Neural progenitor cell (in vitro differentiated cells): ENCODE measurements at places on chromosomes 13 and 19. TPM values are rescaled to one million over a fixed set of nuclear protein-coding genes. Genes with fewer than 3 reads are reported as not detected.

DNA sequence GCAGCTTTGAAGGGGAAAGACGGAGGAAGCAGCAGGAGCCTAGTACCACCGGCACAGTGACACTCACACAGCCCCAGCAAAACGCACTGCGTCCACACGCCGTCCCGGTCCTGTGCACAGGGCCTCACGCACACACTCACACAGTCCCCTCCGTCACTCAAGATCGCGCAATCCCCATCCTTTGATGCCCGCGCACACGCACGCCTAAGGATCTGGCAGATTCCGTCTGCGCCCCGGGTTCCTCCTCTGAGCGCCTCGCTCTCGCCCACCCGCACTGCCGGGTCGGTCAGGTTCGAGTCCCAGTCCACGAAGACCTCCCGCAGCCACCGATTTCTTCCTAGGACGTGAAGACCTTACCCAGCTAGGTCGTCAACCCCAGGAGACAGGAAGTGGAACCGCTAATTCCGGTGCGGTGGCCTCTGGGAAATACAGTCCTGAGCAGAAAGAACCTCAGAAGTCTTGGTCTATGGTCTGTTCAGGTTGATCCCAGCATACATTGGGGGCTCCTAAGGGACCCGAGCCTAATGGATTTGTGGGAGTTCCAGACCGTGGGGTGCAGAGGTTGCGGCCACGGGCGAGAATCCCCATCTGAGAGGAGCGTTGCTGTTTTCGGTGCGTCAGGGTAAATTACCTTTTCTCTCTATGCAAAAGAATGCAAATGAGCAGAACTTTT, at the start of gene ZNF780B:
ZNF780B (minus strand) TSS at position 400 of the 673 bp plus-strand sequence. CDS start 5,899 bp downstream, outside the sequence.
- DNase-seq: peak; percentile 63

- peak; percentile 9 for DNase-seq
Measured at GRCh38 chr19:23823952-23824389, 65.3 kb upstream of the ZNF681 start.

DNA sequence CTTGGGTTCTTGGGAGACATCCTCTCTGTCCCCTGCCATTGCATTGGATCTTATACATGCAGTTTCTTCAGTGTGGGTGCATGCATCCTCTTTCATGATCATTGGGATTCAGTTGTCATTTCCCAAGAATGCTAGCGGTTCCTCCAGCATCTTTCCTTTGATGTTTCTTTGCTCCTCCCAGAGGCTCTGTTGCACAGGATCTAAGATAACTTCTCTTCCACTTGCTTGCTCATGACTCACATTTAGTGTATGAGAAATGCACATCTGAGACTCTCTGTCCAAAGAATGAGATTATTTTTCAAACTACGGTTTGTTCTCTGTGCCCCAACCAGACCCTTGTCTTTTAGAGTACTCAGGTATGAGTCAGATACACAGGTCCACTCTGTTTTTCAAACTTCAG, 197.1 kb downstream of the NDFIP2 start:
- no peak for DNase-seq

Gene ZNF573
- total RNA-seq: 12.4 and 14.2 TPM in 2 replicates

GRCh38 chr19:4267101-4267900, 11.8 kb upstream of the SHD start:
- DNase-seq: peak; percentile 87

Gene CEP89
- total RNA-seq: 22.0 and 26.1 TPM in 2 replicates

DNA sequence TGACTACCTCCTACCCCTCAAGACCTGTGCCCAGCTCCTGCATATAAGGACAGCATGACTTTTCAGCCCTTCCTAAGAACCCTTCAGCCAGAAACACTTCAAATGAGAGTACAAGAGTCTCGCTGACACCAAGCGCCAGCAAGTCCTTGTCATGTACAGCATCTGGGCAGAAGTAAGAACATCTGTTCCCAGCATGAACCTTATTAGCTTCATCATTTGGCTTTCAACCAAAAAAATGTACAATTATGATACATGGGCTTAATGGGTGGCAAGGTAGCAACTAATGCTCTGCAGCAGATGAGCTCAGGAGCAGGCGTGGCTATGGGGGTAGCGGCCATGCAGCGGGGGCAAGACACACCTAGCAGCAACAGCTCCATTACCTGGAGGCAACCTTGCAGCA, 487.6 kb downstream of the COG6 start:
- no peak for DNase-seq

Gene TJP3
- 14.7 and 32.5 TPM in 2 replicates for total RNA-seq

DNA sequence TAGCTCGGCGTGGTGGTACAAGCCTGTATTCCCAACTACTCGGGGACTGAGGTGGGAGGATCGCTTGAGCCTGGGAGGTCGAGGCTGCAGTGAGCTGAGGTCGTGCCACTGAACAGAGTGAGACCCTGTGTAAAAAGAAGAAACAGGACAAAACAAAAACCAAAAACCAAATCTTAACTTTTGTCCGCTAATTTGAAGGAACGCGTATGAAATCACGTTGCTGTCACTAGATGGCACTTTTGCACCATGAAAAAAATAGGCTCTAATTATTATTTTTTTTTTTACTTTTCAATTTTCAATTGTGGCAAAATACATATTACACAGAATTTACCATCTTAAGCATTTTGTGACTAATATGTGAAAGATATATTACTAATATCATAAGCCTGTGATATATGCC, 17.6 kb upstream of the ZNF835 start:
- DNase-seq: no peak

DNA sequence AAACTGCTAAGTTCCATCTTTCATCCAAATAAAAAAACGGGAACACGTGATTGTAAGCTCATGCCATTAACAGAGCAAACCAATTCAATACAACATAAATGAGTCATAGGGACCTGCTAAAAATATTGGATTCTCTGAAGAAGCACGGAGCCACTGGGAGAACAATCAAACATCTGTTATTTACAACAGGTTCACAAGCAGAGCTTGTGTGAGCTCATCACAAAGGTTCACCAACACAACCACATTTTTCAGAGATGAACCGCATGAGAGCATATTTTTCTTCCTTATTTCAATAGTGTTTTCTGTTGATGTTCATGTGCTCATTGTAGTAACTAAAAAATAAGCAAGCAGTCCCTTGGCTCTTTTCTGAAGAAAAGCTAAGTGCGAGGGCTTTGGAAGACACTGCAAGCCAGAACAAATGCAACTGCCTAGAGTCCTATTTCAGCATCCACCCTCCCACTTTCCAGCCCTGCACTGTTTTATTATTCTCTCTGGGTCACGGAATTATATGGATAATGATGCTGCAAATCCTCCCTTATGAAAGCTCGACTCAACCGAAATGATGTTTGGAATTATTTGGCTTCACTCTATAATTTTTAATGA, 545.8 kb downstream of the LIG4 start:
- DNase-seq: no peak

Gene KLK14
- not detected in 2 replicates for total RNA-seq

GRCh38 chr13:40159736-40160135, 504.3 kb downstream of the COG6 start:
- no peak for DNase-seq

- no peak for DNase-seq
Measured at GRCh38 chr13:27043013-27043412, 128.6 kb downstream of the USP12 start.

- DNase-seq: no peak
Measured at GRCh38 chr19:14413693-14414181, 5.4 kb downstream of the DDX39A start.

DNA sequence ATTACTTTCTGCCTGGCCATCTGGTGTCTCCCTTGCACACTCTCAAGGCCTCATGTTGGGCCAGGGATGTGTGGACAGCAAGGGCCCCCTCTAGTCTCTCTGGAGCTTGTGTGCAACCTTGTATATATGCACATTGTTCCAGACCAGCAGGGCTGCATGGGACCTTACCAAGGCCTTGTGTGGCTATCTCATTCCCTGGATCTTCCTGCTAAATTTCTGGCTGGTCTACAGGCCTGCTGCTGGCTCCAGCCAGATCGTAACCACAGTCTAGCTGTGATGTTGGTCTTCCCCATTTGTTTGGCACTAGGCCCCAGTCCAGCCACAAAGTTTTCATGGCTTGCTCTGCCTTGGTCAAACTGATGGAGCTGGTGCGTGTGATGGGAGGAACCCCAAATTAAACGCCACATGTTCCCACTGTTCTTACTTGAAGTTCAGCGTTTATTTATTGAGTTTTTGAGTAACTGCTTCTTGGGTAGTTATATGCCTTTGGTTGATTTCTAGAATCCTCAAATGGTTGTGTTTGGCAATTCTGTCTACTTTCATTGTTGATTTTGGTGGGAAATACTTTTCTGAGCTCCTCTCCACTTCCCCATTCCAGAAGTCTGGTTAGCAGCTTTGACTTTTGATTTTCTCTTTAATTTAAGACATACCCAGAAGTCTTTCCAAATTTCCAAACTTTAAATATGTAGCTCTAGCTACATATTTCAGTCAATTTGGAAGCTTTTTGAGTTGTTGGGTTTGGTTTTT, 56.4 kb downstream of the SIPA1L3 start:
- no peak for DNase-seq

DNA sequence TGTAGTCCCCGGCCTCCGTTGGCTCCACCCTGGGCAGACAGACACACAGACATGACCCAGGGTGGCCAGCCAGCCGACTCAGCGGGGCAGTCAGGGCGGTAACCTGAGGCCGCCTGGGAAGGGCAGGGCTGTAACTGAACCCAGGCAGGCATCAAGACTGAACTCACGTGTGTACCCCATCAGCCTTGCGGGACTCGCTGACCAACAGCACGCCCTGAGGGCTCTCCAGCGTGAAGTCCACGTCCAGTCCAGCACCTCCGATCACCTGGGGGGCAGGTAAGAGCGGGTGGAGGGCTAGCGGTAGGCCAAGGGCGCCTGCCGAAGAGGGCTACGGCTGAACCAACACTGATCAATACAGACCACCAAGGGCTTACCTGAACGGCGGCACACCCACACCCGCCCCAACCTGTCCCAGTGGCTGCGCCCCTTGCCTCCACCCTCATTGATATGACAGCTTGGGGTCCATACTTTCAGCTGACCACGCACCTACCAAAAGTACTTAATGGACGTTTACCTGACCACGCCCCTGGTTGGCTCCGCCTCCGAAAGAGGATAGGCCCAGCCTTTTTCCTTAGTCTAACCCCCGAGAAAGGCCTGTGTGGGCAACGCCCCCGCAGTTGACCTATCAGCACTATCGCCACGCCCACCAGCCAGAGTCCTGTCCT, 791 bp downstream of the TMED1 start:
- no peak for DNase-seq

- DNase-seq: no peak
Measured at GRCh38 chr19:6963937-6964336, 57.3 kb downstream of the MBD3L2B start.

DNA sequence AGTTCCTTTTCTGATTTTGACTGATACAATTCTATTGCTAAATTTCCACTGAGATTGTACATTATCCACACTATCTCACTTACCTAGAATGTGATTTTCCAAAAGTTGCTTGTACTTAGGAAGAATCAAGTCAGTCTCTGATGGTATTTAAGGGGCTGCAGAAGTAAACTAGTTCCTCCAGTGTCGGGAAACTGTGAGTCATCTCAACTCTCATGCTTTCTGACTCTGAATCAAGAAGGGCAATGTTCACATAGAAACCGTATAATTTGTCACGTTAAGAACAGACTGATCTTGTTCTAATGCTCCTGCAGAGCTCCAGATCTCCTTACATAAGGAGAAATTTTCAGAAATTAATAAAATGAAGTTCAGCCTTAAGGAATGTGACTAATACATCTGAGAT, 369.3 kb downstream of the KLF5 start:
- no peak for DNase-seq

GRCh38 chr19:9058905-9059667, 27.8 kb upstream of the OR1M1 start:
- no peak for DNase-seq
